ENCODE measurements at places on chromosomes 1 and 21. TPM values are rescaled to one million over a fixed set of nuclear protein-coding genes. Genes with fewer than 3 reads are reported as not detected.

The AMY1C gene
- total RNA-seq = not detected

The CSF3R gene
- not detected for total RNA-seq

The SLC45A1 gene
- 3.0 TPM for total RNA-seq

The FCRLA gene
- total RNA-seq = not detected

The GATAD2B gene
- 8.7 TPM for total RNA-seq

The CR1L gene
- not detected for total RNA-seq

The CD164L2 gene
- total RNA-seq = not detected

The RNASEL gene
- total RNA-seq = 2.2 TPM

The TRIM67 gene
- total RNA-seq = 0.10 TPM

The SPRR2G gene
- total RNA-seq = not detected

The MROH9 gene
- total RNA-seq = not detected

The PAQR6 gene
- 3.6 TPM for total RNA-seq

The SLC1A7 gene
- not detected for total RNA-seq

The S100A12 gene
- not detected for total RNA-seq

The DNASE2B gene
- not detected for total RNA-seq

The TRPM2 gene
- 9.3 TPM for total RNA-seq

The RGS16 gene
- 0.17 TPM for total RNA-seq

The TTC39A gene
- 1.9 TPM for total RNA-seq

The HEYL gene
- total RNA-seq = 2.8 TPM

The KRTAP11-1 gene
- not detected for total RNA-seq

The PALMD gene
- total RNA-seq = 0.43 TPM

The TPTE gene
- not detected for total RNA-seq

The AMY2A gene
- not detected for total RNA-seq

The FOXE3 gene
- total RNA-seq = 0.08 TPM

The TEDDM1 gene
- total RNA-seq = not detected

The UBE2U gene
- not detected for total RNA-seq

The USH2A gene
- total RNA-seq = not detected

The COL24A1 gene
- not detected for total RNA-seq

The NDC1 gene
- 25.2 TPM for total RNA-seq

The ATP6V1G3 gene
- total RNA-seq = not detected

The LCE2B gene
- total RNA-seq = not detected

The HCRTR1 gene
- total RNA-seq = not detected

The DDAH1 gene
- total RNA-seq = 6.9 TPM

The RHCE gene
- not detected for total RNA-seq

The LRP8 gene
- total RNA-seq = 40.5 TPM

The CD1D gene
- total RNA-seq = not detected

The SLC25A34 gene
- total RNA-seq = 0.25 TPM

The DMRTA2 gene
- total RNA-seq = 0.16 TPM

The CHRNB2 gene
- 0.48 TPM for total RNA-seq

The ADAMTS5 gene
- not detected for total RNA-seq

The EIF2D gene
- total RNA-seq = 34.2 TPM

The OR2L3 gene
- not detected for total RNA-seq

The SAMSN1 gene
- total RNA-seq = not detected

The APCS gene
- not detected for total RNA-seq

The OR2L2 gene
- total RNA-seq = 0.02 TPM

The CTH gene
- total RNA-seq = 1.5 TPM

The CNKSR1 gene
- total RNA-seq = 0.35 TPM

The SPRR2D gene
- total RNA-seq = not detected

The HAO2 gene
- total RNA-seq = not detected

The CELF3 gene
- total RNA-seq = not detected

The SPRR1B gene
- total RNA-seq = not detected

The NHLH1 gene
- total RNA-seq = 0.45 TPM

Data from A549 treated with RU486 at 1 μM for 4 hours (cell line).